ENCODE measurements at places on chromosomes 4 and X.
A peak's percentile ranks its signal among the peaks of the same experiment; 100 is the strongest.

DNA sequence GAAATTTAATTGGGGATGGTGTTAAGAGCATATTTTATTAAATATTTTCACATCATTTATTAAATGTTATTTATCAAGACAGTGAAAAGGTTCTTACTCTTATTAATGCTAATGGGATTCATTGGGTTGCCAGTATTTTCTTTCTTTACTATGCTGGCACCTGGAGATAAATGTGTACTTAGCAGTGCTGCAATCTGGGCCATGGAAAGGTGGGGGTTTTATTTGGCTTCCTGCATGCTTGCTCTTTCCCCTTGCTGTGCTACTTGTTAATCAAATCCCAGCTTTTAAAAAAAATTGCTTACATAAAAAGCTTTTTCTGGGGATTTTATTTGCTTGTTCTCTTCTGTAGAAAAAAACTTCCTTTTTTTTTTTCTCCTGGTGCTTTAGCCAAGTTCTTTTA is 48.3 kb downstream of the ZAR1 start:
- DNase-seq, result no peak

DNA sequence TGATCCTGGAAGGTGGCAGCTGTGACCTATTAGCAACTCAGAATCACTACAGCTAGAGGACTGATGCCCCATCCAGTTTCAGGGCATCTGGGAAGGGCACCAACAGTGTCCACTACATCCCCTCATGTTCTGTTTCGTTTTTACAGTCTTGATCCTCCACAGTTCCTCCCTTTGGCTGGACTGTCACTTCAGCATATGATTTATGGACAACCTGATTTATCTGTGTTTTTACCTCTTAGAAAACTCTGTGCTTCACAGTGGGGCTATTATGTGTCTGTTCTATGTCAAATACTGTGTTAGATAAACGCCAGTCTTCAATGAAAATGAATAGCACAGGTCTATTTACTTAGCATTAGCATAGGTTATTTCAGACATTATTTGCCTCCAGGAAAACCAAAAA is 63.1 kb upstream of the GRPR start:
- no peak for DNase-seq

GRCh38 chr4:55466001-55466400 is 70.2 kb downstream of the TMEM165 start:
- no peak for DNase-seq

GRCh38 chr4:172546782-172547181 is 621.8 kb upstream of the GALNT7 start:
- no peak for DNase-seq

DNA sequence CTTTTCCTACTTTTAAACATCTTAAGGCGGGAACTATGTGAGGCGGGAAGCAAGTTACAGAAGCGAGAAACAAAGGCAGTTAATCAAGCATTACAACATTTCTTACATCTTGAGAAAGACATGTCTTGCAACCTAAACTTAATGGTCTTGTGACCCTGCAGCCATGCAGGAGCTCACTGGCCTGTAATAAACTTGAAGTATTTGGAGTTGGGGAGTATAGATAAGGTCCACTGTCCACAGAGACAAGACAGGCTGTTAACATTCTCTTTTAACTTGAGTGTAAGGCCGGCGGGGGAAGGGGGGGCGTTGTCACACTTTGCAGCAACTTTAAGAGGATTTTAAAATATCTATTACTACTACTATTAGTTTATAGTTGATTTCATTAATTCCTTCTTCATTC is 10.3 kb upstream of the UGT8 start:
- no peak for DNase-seq

- DNase-seq, result no peak
These were observed 107.8 kb downstream of the STOX2 start for GRCh38 chr4:184012937-184013336.

DNA sequence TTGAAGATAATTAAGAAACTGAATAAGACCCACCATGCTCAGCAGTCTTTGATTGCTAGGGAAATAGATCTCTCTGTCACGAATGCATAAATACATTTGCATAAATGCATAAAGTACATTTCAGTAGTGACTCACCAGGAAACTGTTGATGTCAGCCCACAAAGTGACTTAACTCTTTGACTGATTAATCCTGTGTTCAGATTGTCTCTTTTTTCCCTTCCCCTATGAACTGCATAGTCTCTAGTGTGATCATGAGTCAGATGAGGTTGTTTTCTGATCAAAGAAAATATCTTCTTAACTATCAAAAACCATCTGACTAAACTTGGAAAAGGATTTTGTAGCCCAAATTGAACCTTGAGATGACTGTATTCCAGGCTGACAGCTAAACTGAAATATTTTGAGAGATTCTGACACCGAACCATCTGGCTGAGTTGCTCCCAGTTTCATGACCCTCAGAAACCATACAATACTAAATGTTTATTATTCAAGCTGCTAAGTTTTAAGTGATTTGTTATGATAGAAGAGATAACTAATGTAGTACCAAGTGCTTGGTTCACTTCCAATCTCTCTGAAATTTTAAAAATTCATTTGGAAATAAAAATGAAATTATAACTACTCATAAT is 1381.5 kb upstream of the AGA start:
- DNase-seq, result no peak

DNA sequence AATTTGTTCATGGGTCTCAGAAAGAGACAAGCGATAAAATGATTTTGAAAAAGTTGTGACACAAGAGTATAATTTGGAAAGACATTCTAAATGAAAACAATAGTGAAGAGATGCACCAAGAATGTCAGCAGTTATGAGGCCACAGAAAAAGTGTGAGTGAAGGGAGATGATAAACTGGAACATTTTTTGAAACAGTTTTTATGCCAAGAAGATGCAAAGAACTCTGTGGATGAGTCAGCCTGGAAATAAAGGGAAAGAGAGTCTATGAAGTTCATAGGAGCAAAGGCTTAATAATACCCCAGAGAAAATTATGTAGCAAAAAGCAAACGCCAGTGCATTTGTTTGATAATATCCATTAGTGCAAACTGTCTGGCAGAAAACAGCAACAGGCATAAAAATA is 188.4 kb upstream of the TBC1D9 start:
- no peak for DNase-seq

DNA sequence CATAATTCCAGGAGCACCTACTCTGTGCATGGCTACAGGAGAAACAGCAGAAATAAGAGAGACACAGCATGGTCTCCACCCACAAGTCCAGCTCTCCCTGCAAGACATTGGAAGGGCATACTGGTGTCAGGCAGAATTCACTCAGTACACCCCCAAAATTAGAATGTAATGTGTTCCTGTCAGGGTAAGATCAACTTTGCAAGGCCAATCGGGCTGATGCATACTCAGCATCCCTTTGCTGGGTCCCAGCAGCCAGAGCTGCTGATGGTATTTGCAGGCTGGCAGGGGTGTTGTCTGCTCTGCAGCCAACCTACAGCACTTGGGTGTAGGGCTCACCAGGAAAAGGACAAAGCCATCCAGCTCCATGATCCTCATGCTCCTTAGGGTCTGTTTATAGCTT is 295.4 kb upstream of the STS start:
- DNase-seq, result no peak

DNA sequence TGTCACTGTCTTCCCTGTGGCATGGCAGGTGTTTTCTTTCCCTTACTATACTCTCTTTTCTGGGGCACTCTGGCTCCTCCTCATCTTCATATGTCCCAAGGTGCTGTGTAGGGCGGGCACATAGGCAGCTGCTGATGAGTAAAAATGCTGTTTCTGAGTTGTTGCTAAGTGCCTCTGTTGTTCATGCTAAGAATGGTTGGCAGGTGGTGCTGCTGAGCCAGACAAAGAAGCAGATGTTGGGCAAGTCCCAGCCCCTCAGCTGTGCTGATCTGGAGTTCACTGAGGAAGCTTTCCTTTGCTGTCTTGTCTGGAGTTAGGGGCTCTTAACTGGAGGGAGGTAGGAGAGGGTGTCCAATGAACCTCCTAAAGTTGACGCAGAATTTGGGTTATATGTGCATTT is 40.6 kb downstream of the HADH start:
- peak; percentile 55 for DNase-seq

DNA sequence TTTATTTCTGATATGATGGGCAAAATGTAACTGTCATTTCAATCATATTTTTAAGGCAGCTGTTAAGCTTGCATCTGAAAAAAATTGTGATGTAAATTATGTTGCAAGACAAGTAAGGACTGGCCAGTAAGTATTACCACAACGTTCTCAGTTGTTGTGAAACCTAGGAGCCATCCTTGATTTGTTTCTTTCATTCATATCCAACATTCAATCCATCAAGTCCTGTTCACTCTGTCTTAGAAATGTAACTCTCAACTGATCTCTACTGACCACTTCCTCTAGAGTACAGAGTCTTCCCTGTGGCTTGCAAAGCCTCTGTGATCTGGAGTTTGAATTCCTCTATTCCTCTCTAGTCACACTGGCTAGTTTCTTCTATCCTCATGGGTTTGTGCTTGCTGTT is 161.4 kb upstream of the MAD2L1 start:
- no peak for DNase-seq

GRCh38 chr4:139889264-139889663 is 223.6 kb downstream of the MGST2 start:
- DNase-seq, result no peak

DNA sequence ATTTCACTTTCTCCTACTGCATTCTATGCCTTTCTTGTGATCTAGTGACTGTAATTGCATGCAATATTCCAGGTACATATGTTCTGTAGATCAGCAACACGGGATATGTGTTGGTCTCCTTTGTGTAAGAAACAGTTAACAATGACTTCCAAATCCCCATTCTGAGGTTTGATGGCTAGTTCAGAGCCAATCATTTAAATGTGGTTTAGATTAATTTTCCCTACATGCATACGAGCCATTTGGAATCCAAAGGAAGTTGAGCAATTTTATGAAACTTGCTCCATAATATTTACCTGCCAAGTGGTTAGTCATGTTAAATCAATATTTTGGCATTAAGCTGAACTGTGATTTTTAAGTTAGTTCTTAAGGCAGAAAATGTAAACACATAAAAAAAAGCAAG is 172.8 kb upstream of the DCAF12L2 start:
- no peak for DNase-seq

DNA sequence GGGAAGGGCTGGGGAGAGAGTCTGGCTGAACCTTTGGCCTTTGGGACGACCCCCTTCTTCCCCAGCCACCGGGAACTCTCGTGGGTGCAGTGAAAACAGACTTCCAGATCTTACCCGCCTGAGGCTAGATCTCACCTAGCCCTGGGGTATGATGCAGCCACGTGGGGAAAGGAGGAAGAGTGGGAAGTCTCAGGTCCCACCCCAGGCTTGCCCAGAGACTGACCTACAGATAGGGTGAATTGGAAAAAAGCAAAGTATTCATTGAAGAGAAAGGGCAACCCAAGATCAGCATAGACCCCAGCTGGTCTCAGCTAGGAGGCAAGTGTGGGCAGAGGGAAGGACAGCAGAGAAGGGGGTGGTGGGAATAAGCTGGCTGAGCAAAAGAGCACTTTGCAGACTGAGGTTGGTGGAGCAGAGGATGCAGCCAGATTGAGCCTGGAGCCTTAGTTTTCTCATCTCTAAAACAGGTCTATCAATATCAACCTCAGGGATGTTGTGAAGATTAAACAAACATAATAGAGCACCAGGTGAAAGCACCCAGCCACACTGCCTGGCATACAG is 4.2 kb upstream of the EFNB1 start:
- no peak for DNase-seq

GRCh38 chr4:955161-955921 is 18.0 kb downstream of the DGKQ start:
- peak; percentile 10 for DNase-seq

DNA sequence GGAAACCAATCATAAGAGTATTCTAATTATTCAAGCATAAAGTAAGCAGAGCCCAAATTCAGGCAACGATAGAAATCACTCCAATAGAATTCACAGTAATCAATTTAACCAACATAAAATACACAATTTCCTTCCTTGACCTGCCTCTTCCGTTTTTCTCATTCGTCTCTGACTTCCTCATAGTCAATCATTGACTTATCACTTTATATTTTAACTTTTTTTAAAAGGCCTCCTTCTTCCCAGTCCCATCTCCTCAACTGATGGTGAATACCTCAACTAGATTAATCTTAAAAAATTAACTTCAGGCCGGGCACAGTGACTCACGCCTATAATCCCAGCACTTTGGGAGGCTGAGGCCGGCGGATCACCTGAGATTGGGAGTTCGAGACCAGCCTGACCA is 13.3 kb downstream of the CNOT6L start:
- DNase-seq, result no peak

- DNase-seq, result no peak
These were observed 103.0 kb upstream of the TAPT1 start for GRCh38 chr4:16329125-16329796.

GRCh38 chr4:94036964-94037363 is 170.7 kb upstream of the SMARCAD1 start:
- DNase-seq, result peak; percentile 12

GRCh38 chr4:92050875-92051274 is 252.9 kb upstream of the GRID2 start:
- no peak for DNase-seq

- peak; percentile 15 for DNase-seq
These were observed 28.2 kb upstream of the HUWE1 start for GRCh38 chrX:53714580-53715345.

- peak; percentile 30 for DNase-seq
These were observed 7.1 kb downstream of the NHSL2 start for GRCh38 chrX:71917621-71918343.

- DNase-seq, result no peak
These were observed 101.4 kb downstream of the ADAMTS3 start for GRCh38 chr4:72467633-72468032.

DNA sequence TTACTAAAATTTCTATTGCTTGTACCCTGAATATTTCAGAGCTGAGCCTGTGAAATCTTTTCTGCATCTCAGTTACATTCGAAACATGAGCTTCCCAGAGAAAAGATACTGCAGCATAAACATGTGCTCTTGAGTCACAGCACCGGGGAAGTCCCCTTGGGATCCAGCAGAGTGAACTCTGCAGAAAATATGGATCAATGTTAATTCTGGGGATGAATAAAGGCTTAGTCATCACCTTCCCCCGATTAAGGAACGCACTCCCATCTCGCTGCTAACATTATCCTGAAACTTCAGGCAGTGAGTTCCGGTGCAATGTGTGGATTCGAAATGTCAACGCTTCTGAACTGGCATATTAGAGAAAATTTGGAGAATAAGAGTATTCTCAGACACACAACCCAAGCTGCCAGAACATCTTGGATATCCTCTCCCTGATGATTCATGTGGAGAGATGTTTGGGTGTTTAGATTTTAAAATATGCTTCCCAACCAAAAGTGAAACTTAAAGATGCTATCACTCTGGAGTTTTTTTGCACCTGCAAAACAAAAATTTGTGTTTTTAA is 90.8 kb downstream of the IRF2 start:
- no peak for DNase-seq
